ENCODE measurements at places on chromosomes 16 and 17. TPM values are rescaled to one million over a fixed set of nuclear protein-coding genes. Genes with fewer than 3 reads are reported as not detected.

Gene PRR15L
- not detected for total RNA-seq

Gene CCL17
- not detected for total RNA-seq

Gene TBC1D3H
- not detected for total RNA-seq

Gene KANSL1
- total RNA-seq: 17.5 TPM

Gene VTN
- not detected for total RNA-seq

Gene CENPV
- 57.8 TPM for total RNA-seq

Gene C16orf90
- total RNA-seq: not detected

Gene ZBTB4
- 16.6 TPM for total RNA-seq

Gene ADAD2
- not detected for total RNA-seq

Gene RPGRIP1L
- 8.9 TPM for total RNA-seq

Gene ZNF174
- 7.6 TPM for total RNA-seq

Gene TBX4
- total RNA-seq: 3.5 TPM

Gene RCVRN
- total RNA-seq: not detected

Gene MT1A
- 23.9 TPM for total RNA-seq

Gene CEP112
- total RNA-seq: 3.5 TPM

Gene SEBOX
- not detected for total RNA-seq

Gene FOXC2
- total RNA-seq: 5.5 TPM

Gene UTS2R
- not detected for total RNA-seq

Gene ABCA9
- not detected for total RNA-seq

Gene RECQL5
- total RNA-seq: 15.2 TPM

Gene ARRB2
- 8.6 TPM for total RNA-seq

Gene MNT
- 5.4 TPM for total RNA-seq

Gene ABCA10
- total RNA-seq: under 0.01 TPM

Gene MT3
- total RNA-seq: not detected

Measured in bronchus fibroblast of lung (primary cell).